ENCODE measurements at places on chromosomes 12 and 14.

GRCh38 chr12:2498964-2499500 is 295.7 kb upstream of the FKBP4 start:
- no peak for DNase-seq

DNA sequence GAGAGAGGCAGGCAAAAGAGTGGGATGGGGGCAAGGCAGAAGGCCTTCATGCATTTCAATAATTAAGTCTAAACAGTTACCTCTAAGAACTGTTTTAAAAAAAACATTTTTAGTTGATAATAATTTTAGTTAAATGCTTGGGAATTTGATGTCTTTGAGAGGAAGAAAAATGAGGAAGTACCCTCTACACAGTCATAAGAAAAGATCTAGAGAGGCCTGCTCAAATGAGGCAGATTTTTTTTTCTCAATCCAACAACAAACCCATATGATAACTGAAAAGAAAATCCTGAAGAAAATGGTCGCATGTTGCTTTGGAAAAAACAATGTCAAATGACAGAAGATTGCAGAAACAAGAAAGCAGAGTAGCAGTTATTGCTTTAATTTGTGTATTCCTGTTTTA is 25.6 kb downstream of the SINHCAF start:
- DNase-seq, result no peak

DNA sequence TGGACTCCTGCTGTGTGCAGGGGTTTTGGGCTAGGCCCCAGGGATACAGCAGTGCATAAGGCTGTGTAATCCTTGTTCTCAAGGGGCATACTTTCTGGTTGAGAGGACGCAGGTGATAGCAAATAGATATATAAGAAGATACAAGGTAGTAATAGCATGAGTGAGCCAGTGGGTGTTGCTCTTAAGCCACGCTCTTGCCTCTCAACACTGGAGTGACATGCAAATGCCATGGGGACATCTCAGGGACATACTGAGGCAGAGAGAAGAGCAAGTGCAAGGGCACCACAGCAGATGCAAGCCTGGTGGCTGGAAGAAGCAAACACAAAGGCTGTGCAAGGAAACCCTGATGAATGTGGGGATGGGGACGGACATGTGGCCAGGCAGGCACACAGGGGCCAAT is 223.3 kb downstream of the CHST11 start:
- no peak for DNase-seq

- no peak for DNase-seq
Measured at GRCh38 chr12:53601296-53601847, 24.8 kb downstream of the ATF7 start.

DNA sequence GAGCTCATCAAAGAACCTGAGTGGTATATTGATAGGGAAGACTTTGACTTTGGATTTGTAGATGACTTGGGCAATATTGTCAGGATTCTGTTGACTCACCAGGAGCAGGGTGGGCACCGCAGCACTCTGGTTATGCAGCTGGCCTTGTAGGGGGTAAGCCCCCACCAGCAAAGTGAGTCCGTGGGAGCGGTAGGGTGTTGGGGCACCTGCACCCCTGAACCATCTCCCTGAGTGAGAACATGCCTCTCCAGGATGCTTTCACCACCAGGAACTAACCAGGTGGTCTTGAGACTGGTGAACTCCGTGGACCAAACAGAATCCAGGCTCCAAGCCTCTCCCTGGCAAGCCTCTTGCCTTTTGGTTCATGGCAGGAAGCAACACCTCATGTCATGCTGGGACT is 44.0 kb upstream of the EIF5 start:
- DNase-seq, result no peak

DNA sequence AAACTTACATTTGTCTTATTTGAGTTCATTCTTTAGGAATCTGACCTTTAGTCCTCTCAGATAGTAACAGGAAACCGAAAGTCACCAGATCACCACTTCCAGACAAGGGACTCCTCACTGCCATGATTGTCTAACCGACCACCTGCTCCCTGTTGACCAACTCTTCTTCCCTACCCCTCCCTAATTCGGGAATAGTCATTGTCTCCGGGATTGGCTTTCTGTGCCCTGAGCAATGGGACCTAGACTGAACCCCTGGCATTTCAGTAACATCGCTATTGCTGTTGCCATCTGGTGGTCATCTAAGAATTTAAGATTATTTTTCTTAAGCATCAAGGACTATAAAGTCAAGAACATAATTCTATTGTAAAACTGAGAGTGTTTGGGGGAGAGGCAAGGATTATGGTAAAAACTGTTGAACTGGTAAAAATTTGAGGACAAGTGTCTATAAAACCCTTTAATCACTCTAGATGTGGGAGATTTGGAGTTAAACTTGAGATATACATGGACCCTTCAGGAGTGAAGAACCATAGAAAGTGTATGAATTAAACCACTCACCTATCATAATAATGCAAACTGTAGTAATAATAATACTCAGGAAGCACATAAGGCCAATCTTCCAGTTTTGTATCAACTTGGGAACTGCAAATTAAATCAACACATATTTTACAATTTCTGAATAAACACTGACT is 6.3 kb downstream of the CLEC2A start:
- DNase-seq, result no peak

- DNase-seq, result no peak
Measured at GRCh38 chr14:105471297-105471821, 3.3 kb upstream of the CRIP2 start.

GRCh38 chr14:22427771-22428231 is 161.2 kb downstream of the DAD1 start:
- DNase-seq, result no peak

DNA sequence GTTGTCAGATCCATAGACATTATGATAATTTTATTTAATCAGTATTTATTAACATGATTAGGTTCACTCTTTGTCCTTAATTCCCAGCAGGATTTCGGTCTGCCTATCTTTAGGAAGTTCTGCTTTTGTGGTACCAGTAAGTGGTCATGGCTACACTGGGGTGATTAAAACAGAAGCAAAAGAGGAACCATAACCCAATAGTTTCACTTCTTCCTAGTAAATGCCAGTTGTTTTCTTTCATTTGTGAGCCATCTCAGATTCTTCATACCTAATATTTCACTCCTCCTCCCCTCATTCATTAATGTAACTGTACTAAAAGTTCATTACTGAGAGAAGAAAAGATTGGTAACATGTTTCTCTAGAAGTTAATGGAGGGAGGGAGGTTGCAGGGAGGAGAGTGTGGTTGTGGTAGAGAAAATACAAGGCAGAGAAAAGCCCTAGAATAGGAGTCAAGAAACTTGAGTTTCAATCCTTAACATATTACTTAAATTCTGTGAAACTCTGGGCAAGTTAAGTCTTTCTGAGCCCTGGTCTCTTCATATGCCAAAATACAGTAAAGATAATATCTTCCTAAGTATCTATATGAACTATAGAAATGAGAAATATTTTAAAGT is 101.2 kb downstream of the PEBP1 start:
- no peak for DNase-seq

- no peak for DNase-seq
Measured at GRCh38 chr14:75120541-75121291, 6.1 kb downstream of the NEK9 start.

DNA sequence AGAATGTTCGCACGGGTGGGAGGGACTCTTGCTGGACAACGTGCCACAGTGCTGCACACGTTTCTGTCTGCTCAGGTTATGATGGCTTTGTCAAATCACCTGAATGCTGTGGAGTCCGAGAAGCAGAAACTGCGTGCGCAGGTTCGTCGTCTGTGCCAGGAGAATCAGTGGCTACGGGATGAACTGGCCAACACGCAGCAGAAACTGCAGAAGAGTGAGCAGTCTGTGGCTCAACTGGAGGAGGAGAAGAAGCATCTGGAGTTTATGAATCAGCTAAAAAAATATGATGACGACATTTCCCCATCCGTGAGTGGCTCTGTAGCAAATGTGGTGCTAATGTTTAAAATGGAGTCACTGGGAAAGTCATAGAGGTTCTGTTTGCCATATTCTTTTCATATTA is 28.5 kb downstream of the KLC1 start:
- no peak for DNase-seq

- DNase-seq, result no peak
Measured at GRCh38 chr14:23883684-23884540, 69.7 kb upstream of the DHRS4 start.

DNA sequence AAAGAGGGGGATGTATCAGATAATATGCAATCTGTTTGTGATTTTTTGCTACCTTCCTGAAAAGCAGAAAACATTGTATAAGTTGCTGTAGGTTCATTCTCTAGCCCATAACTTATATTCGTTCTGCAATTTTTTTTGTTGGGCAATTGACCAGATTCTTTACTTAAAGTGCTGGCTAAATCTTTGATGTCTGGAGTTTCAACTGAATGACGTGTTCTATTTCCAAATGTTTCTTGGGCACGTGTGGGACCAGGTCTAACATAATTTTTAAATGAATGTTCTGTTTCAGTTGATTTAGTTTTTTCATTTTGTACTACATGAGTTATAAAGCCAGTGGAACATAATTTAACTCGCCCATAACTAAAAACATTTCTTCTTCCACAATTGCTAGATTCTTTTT is 3.8 kb downstream of the MLH3 start:
- DNase-seq, result no peak

GRCh38 chr12:25438638-25439037 is 114.4 kb downstream of the LMNTD1 start:
- DNase-seq, result no peak

- DNase-seq, result no peak
Measured at GRCh38 chr12:48473061-48473460, 702 bp downstream of the ANP32D start.

DNA sequence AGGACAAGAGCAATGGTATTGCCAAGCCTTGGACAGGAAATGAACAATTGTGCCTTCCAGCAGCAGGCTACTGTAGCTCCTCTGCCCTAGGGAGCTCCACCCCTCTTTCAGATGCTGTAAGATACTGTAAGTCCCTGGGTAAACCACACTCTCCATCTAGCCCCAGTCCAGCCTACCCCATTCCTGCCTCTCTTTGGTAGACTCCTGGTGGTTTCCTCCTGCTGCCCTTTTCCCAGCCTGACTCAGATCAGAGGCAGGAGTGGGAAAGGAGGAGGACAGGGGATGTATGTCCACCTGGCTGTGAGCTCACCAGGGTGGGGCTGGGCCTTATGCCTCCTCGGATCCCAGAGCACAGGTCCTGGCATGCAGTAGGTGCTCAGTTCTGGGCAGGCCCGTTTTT is 174.6 kb downstream of the ESRRB start:
- DNase-seq, result no peak

DNA sequence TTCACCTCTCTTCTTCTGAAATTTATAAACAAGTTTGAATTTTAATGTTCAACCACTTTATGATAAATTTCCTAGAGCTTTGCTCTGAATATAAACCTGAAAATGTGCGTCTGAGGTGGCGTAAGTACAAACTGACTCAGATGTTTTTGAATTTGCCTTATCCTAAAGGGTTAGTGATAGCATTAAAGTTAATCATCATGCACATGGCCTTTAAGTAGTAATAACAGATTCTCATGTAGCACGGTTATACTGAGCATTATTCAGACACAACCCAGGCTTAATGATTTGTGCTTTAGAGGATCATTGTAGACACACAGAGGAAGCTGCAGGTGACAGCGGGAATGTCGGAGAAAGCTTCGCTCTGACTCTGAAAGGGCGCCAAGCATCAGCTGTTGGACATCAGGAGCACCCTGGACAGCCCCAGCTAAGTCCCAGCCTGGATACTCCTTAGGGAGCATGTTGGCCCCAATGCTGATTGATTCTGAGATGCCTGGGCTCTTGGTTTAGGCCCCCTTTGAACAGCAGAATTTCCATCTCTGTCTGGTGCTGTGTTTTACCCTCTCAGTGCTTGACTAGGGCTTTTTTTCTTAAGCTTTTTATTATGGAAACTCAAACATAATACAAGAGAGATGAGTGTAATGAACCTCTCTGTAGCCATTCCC is 91.1 kb downstream of the PLXNC1 start:
- DNase-seq, result no peak

- DNase-seq, result no peak
Measured at GRCh38 chr14:96629082-96629481, 126.9 kb downstream of the PAPOLA start.

DNA sequence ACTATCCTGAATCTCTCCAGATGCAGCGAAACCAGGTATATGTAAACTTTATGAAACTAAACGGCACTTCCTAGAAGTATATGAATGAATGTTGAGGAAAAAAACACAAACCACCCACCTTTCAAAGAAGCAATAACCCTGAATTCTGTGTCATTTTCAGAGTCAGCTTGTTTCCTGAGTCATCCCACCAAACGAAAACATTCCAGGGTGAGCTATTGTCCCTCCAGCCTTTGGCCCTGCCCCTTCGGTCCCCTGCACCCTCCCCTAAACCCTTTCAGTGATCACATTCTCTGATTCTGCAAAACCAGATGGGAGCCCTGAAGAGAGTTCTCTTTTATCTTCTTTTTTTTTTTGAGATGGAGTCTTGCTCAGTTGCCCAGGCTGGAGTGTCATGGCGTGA is 202.6 kb upstream of the ALG10B start:
- no peak for DNase-seq

GRCh38 chr14:105042813-105043212 is 21.9 kb upstream of the CDCA4 start:
- no peak for DNase-seq

- DNase-seq, result peak; percentile 25
Measured at GRCh38 chr14:24232645-24233537, at the start of gene GMPR2. Gene GMPR2 (plus strand): TSS chr14:24232929. CDS start chr14:24233254, 325 bp downstream.

GRCh38 chr12:112001576-112001975 is 11.4 kb downstream of the TMEM116 start:
- DNase-seq, result no peak

DNA sequence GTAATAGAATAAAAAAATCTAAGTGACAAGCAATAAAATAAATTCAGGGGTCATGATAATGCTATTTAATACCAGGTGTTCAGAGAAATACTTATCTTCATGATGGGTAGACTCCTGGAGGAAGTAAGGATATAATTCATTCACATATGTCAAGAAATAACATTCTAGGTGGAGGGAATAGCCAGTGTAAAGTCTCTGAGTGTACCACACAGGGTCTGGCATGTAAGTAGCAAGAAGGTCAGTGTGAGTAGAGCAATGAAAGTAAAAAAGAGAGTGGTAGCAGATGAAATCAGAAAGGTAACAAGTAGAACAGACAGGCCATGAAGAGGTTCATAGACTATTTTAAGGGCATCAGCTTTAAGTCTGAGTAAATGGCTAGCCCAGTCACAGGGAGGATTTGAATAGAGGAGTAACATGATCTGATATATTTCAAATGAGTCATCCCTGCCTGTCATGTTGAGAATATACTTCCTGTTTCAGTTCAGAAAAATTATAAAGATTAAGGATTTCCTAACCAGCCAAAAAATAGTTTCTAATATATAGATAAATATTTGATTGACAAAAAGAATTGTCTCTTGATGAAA is 519.9 kb downstream of the C12orf50 start:
- no peak for DNase-seq

DNA sequence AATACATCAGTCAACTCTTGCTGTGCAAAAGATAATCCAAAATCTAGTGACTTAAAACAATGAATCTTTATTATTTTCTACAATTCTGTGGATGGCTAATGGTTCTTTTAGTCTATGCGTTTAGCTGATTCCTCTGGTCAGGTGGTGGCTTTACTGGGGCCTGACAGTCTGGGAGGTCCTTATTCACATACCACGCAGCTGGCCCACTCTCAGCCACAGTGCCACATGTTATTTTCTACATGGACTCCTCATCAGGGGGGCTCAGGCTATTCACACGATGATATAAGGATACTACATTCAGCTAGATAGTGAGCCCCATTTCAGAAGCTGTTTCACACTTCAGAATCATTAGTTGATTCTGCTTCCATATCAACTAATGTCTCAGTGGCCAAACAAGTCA is 287.5 kb upstream of the MGAT4C start:
- DNase-seq, result no peak

GRCh38 chr12:124517260-124518050 is 50.0 kb downstream of the NCOR2 start:
- DNase-seq, result no peak

- no peak for DNase-seq
Measured at GRCh38 chr14:35699791-35700444, 109.2 kb downstream of the RALGAPA1 start.

- no peak for DNase-seq
Measured at GRCh38 chr12:104568935-104569334, 112.2 kb downstream of the CHST11 start.

Measured in cortex of kidney (tissue), 1 donor.